Upper lobe of right lung (tissue), 1 donor: ENCODE measurements at places on chromosomes 5 and 9.

DNA sequence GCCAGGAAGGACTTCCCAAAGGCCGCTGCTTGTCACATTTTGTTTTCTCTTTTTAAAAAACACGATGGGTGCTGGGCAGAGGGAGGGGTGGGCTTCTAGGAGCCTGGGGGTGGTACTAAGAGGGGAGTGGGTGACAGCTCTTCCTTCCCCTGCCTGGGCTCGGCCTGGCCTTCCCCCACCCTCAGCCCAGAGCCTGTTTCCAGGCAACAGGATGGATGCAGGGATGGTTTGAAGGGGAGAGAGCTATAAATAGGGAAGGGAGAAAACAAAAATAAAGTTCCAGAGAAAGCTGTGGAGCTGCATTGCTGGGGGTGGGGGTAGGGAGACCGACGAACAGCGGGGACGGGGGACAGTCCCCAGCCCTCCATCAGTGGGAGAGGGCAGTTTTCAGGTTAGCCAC, 6.6 kb upstream of the GPRIN1 start:
- H3K36me3 ChIP-seq, result no peaks in the 10 kb centered on the region
- no peak overlapping the region for H3K4me3 ChIP-seq
- H3K4me1 ChIP-seq, result peaks cover 6% of the 10 kb centered on the region
- no peak overlapping the region for H3K27ac ChIP-seq
- no peak for DNase-seq
- H3K27me3 ChIP-seq, result peaks cover 52% of the 10 kb centered on the region

DNA sequence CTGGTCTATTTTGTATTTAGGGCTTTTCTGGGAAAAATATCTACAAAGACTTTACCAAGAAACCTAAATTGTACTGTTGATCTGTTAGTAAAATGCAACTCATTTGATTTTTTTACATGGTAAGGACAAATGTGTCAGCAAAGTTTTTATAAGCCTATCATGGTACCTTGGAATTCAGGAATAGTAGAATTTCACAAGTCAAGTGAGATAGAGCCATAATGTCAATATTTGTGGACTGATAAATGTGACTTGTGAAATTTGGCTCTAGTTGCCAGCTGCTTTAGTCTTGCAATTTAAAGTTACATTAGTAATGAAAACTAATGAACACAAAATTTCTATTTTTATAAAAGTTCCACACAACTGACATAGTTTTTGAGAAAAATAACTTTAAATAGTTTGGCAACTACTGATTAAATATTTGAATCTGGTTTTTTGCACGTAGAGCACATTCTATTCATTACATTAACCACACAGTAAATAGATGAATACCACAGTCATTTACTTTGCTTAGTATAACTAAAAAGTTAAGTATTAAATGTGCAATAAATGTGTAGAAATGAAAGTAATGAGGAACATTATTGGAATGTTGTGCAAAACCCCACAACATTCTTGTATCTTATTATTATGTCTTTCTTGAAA, 41.2 kb upstream of the RIOK2 start:
- no peak overlapping the region for H3K27ac ChIP-seq
- no peak for DNase-seq
- H3K36me3 ChIP-seq, result no peaks in the 10 kb centered on the region
- H3K27me3 ChIP-seq, result no peaks in the 10 kb centered on the region
- H3K4me3 ChIP-seq, result no peak overlapping the region

DNA sequence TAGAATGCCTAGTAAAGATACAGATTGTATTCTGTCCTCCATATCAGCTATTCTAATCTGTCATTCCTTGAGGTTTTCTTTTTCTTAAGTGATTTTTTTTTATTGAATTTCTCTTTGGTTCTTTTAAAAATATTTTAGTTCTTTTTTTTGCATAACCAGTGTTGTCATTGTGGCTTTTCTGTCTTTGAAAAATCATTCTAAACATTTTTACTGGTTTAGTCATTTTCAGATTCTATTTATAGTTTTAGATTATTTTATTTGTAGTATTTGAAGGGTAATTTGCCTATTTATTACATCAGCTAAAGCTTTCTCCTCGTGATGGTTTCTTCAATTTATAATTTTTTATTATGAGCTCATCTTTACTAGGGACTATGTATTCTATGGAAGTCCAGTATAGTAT, 78.1 kb downstream of the NDUFAF2 start:
- no peak overlapping the region for H3K4me3 ChIP-seq
- no peaks in the 10 kb centered on the region for H3K36me3 ChIP-seq
- no peaks in the 10 kb centered on the region for H3K27me3 ChIP-seq
- no peaks in the 10 kb centered on the region for H3K4me1 ChIP-seq
- DNase-seq, result no peak

GRCh38 chr9:101354143-101354764, 30.6 kb downstream of the BAAT start:
- no peak for DNase-seq
- H3K36me3 ChIP-seq, result no peaks in the 10 kb centered on the region
- H3K4me1 ChIP-seq, result no peaks in the 10 kb centered on the region

- DNase-seq, result no peak
- no peaks in the 10 kb centered on the region for H3K4me1 ChIP-seq
- H3K36me3 ChIP-seq, result no peaks in the 10 kb centered on the region
- no peak overlapping the region for H3K4me3 ChIP-seq
- no peak overlapping the region for H3K27ac ChIP-seq
These were observed 129.7 kb downstream of the SLF1 start for GRCh38 chr5:94748212-94748611.

DNA sequence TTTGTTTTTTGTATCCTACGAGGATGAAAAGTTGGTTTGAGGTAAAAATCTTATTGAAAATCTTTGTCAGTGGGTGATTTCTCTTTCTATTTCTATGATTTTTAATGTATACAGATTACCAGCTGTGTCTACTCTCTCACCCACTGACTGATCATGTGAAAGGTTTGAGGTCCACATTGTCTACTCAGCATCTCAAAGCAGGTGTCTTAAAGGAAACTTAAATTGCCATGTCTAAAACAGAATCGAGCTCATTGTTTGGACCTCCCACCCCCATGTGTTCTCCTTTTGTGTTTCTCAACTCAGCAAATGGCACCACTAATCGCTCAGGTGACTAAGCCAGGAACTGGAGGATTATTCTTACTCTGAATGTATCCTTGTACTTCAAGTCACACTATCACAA, 121.5 kb downstream of the YTHDC2 start:
- no peak for DNase-seq
- no peaks in the 10 kb centered on the region for H3K27me3 ChIP-seq
- H3K27ac ChIP-seq, result no peak overlapping the region
- H3K4me1 ChIP-seq, result no peaks in the 10 kb centered on the region
- H3K36me3 ChIP-seq, result no peaks in the 10 kb centered on the region

- no peaks in the 10 kb centered on the region for H3K27me3 ChIP-seq
- no peak overlapping the region for H3K4me3 ChIP-seq
- no peaks in the 10 kb centered on the region for H3K4me1 ChIP-seq
- H3K36me3 ChIP-seq, result no peaks in the 10 kb centered on the region
These were observed 126.0 kb downstream of the SLIT3 start for GRCh38 chr5:169174923-169175322.

DNA sequence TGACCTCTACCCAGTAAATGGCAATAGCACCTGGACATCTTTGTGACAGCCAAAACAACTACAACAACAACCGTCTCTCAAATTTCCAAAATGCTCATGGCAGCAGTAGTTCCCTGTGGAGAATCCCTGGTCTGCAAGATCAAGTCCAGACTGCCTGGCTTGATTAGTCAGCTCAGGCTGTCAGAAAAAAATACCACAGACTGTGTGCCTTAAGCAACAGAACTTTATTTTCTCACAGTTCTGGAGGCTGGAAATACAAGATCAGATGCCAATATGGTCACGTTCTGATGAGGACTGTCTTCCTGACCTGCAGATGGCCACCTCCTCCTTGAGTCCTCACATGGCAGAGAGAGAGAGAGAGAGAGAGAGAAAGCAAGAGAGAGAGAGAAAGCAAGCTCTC, 52.3 kb upstream of the MOCS2 start:
- DNase-seq, result no peak
- no peak overlapping the region for H3K4me3 ChIP-seq
- H3K36me3 ChIP-seq, result no peaks in the 10 kb centered on the region
- peaks cover 7% of the 10 kb centered on the region for H3K4me1 ChIP-seq
- no peak overlapping the region for H3K27ac ChIP-seq

DNA sequence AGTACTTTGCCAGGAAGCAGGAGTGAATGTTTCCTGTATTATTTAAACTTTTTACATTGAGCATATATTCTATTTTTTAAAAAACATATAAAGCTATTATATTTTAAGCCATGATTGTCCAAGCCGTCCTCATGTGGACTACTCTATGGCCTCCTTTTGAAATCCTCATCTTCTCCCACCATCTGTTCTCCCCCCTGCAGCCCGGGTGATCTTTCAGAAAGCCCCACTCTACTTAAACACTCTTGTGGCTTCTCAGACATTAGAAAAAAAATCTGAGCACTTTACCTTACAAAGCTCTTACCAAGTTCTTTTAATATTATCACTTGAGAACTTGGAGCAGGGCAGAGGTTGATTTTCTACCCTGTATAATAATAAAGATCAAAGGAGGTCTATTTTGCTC, 95.4 kb downstream of the CAVIN4 start:
- H3K36me3 ChIP-seq, result no peaks in the 10 kb centered on the region
- no peaks in the 10 kb centered on the region for H3K4me1 ChIP-seq
- H3K27ac ChIP-seq, result no peak overlapping the region
- no peaks in the 10 kb centered on the region for H3K27me3 ChIP-seq

GRCh38 chr5:59553992-59554391, 339.5 kb downstream of the PDE4D start:
- H3K4me3 ChIP-seq, result no peak overlapping the region
- no peaks in the 10 kb centered on the region for H3K4me1 ChIP-seq
- no peaks in the 10 kb centered on the region for H3K27me3 ChIP-seq
- H3K27ac ChIP-seq, result no peak overlapping the region
- no peak for DNase-seq
- H3K36me3 ChIP-seq, result no peaks in the 10 kb centered on the region
